Lower lobe of right lung (tissue), 2 donors: ENCODE measurements at places on chromosomes 1 and 21. TPM values are rescaled to one million over a fixed set of nuclear protein-coding genes. Genes with fewer than 3 reads are reported as not detected.

DNA sequence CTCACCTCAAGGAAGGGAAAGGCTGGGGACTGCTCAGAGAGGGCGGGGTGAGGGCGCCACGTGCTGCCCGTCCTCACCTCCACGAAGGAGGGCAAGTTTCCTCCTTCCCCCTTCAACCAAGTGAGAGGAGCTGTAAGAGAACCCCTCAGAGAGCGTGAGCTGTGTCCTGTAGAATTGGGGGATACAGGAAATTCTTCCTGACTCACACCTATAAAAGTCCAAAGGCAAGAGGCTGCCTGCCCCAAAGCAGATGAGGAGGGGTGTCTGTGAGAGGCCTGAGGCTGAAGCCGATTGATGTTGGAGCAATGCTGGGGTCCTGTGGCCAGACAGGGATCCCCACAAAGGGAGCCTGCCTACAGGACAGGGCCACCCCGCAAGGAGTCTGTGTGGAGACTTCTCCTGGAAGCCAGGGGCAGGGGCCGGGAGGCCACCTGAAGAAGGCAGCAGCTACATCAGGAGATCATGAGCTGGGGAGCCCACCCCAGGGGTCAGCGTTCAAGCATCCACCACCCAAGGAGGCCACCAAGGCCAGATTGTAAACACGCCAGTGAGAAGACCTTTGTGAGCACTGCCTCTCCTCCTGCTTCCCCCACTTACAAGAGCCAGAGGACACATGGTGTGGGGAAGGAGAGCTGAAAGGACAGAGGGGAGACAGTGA, 27.7 kb downstream of the S100A6 start:
- no peaks in the 10 kb centered on the region for H3K27me3 ChIP-seq
- peaks cover 7% of the 10 kb centered on the region for H3K4me1 ChIP-seq
- H3K4me3 ChIP-seq = no peak overlapping the region
- peak overlapping the region; percentile 41 for H3K27ac ChIP-seq
- no peak for DNase-seq

DNA sequence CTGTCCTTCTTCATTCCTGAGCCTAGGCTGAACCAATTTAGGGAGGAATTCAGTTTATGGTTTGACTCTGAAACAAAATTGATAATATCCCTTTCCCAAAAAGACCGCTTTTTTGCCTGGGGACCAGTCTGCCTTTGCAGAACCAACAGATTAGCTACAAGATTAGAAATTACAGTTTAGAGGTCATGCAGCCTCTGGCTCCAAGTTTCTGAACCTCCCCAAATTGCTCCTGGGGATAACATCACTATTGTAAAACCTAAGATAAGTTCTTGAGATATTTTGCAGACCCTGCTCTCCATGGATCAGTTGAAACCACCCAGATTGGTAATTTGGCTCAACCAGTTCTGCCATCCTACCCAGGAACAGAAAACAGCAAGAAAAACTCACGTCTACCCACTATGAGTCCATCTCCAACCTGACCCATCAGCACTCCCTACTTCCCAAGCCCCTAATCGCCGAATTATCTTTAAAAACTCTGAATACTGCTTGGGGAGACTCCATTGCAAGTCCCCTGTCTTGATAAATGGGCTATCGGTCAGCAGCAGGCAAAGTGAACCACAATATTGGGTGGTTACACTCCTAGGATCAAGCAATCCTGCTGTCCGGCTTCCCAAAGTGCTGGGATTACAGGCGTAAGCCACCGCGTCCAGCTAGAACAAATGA, 605 bp upstream of the RABGGTB start:
- no peak for DNase-seq
- H3K27ac ChIP-seq = peak overlapping the region; percentile 85
- peak overlapping the region; percentile 84 for H3K4me3 ChIP-seq
- H3K4me1 ChIP-seq = peaks cover 36% of the 10 kb centered on the region

- H3K27ac ChIP-seq = no peak overlapping the region
- H3K4me3 ChIP-seq = no peak overlapping the region
- H3K27me3 ChIP-seq = no peaks in the 10 kb centered on the region
- no peak for DNase-seq
Observed at GRCh38 chr1:161006563-161006962, 14.4 kb downstream of the F11R start.

- no peaks in the 10 kb centered on the region for H3K27me3 ChIP-seq
- no peak overlapping the region for H3K27ac ChIP-seq
- H3K4me3 ChIP-seq = no peak overlapping the region
- DNase-seq = no peak
Observed at GRCh38 chr1:187244623-187245022, 415.9 kb downstream of the PLA2G4A start.

GRCh38 chr1:177615251-177615650, 354.6 kb downstream of the SEC16B start:
- H3K27ac ChIP-seq = no peak overlapping the region
- no peak for DNase-seq
- no peaks in the 10 kb centered on the region for H3K36me3 ChIP-seq
- H3K4me1 ChIP-seq = no peaks in the 10 kb centered on the region

- no peak for DNase-seq
- H3K36me3 ChIP-seq = no peaks in the 10 kb centered on the region
- no peaks in the 10 kb centered on the region for H3K27me3 ChIP-seq
- H3K4me3 ChIP-seq = no peak overlapping the region
Observed at GRCh38 chr1:201252944-201253371, 30.3 kb upstream of the PKP1 start.

DNA sequence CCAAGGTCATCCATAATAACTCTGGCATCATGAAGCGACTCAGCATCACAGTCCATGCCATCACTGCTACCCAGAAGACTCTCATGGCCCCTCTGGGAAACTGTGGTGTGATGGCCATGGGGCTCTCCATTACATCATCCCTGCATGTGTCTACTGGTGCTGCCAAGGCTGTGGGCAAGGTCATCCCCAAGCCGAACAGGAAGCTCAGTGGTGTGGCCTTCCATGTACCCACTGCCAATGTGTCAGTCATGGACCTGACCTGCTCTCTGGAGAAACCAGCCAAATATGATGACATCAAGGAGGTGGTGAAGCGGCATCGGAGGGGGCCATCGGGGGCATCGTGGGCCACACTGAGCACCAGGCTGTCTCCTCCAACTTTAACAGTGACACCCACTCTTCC, 65.1 kb upstream of the ARHGAP29 start:
- no peaks in the 10 kb centered on the region for H3K36me3 ChIP-seq
- DNase-seq = no peak
- peaks cover 54% of the 10 kb centered on the region for H3K4me1 ChIP-seq

DNA sequence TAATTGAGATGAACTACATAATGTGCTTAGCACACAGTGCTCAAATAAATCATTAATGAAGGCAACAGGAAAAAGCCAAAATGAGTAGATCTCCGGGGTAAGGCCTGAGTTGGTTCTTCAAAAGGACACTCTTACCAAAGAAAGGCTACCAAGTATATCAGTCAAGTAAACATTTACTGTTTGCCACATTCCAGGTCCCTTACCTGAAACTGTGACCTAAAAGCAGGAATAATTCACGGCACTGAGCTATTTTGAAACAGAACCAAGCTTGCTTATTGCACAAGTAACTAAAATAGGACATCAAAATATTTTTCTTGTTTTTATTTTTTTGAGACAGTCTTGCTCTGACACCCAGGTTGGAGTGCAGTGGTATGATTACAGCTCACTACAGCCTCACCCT, 2.0 kb upstream of the PITHD1 start:
- H3K4me1 ChIP-seq = peaks cover 29% of the 10 kb centered on the region
- no peaks in the 10 kb centered on the region for H3K27me3 ChIP-seq
- peaks cover 14% of the 10 kb centered on the region for H3K36me3 ChIP-seq
- H3K27ac ChIP-seq = no peak overlapping the region

DNA sequence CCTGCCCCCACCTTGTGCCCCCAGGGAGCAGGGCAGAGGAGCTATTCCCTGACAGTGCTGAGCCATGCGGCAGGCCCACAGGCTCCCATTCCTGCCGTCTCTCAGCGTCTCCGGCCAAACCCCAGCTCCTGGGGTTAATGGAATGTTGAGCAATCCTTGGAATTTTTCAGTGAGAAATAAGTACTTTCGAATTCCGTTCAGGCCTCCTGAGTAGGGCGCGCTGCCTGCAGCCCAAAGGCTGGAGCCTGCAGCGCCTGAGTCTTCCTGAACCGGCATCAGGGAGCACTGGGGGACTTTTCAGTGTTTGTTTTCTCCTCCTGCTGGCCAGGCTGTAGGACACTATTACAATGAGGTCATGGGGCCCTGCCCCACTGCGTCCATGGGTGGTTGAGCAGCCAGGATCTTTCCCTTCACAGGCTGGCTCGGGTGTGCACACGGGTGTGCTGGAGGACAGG, 33.3 kb upstream of the CSF1 start:
- H3K27ac ChIP-seq = peak overlapping the region; percentile 92
- H3K27me3 ChIP-seq = no peaks in the 10 kb centered on the region
- H3K4me1 ChIP-seq = peaks cover 38% of the 10 kb centered on the region
- H3K4me3 ChIP-seq = peak overlapping the region; percentile 4
- DNase-seq = peak; percentile 72

- H3K27me3 ChIP-seq = no peaks in the 10 kb centered on the region
- no peaks in the 10 kb centered on the region for H3K36me3 ChIP-seq
- H3K4me1 ChIP-seq = no peaks in the 10 kb centered on the region
Observed at GRCh38 chr1:118947003-118947765, 41.0 kb downstream of the TBX15 start.

GRCh38 chr1:219771080-219771479, 157.3 kb downstream of the SLC30A10 start:
- H3K36me3 ChIP-seq = no peaks in the 10 kb centered on the region
- H3K4me1 ChIP-seq = no peaks in the 10 kb centered on the region
- no peak overlapping the region for H3K4me3 ChIP-seq
- no peaks in the 10 kb centered on the region for H3K27me3 ChIP-seq
- H3K27ac ChIP-seq = no peak overlapping the region
- no peak for DNase-seq

DNA sequence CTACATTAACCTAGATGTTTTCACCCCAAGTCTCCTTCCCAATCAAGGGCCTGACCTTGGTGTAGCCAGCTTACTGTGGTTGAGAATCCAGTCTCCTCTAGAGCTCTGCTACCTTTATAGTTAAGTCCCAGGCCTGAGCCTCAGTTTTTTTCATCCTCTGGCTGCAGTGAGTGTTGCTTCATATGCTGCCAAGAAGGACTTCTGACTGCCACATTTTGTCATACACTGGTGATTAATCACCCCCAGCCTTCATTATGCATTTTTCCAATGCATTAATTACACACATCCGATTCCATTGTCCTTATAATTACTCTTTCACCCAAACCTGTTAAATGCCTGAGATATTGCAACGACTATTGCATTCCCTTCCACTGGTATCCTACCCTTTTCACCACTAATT, 66.3 kb upstream of the FGGY start:
- H3K4me1 ChIP-seq = no peaks in the 10 kb centered on the region
- H3K4me3 ChIP-seq = no peak overlapping the region
- DNase-seq = no peak
- H3K27me3 ChIP-seq = no peaks in the 10 kb centered on the region
- H3K27ac ChIP-seq = no peak overlapping the region

DNA sequence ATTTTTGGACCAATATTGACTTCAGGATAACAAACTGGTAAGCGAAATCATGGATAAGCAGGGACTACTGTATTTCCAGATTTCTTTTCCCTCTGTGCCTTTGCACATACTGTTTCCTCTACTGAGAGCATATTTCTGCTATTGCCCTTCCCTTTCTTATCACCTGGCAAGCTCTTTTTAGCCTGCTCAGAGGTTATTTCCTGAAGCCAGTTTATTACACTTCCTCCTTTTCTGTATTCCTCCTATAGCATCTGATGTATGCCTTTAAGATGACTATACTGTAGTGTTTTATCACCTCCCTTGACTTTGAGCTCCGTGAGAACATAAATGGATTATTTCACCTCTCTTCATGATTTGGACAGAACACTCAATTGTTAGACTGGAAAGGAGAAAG, 49.0 kb downstream of the MAGI3 start:
- no peaks in the 10 kb centered on the region for H3K36me3 ChIP-seq
- no peaks in the 10 kb centered on the region for H3K27me3 ChIP-seq
- no peak overlapping the region for H3K4me3 ChIP-seq
- H3K4me1 ChIP-seq = peaks cover 11% of the 10 kb centered on the region

DNA sequence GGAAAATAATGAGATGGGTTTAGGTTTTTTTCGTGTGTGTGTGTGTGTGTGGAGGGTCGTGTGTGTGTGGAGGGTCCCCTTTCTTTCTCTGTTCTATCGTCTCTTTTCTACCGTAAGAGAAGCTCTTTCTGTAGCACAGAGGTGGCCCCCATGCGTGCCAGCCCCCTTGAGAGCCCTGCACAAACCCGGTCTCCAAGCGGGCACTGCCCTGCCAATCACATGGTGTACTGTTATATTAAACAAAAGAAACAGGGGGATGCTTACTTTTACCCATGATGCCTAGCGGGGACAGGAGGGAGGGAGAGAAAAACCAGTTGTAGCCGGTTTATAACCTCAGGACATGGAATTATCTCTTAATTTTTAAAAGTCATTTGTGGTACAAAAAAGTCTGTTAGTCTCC, 41.0 kb downstream of the GATAD2B start:
- peak overlapping the region; percentile 6 for H3K4me3 ChIP-seq
- no peak overlapping the region for H3K27ac ChIP-seq

- H3K27ac ChIP-seq = peak overlapping the region; percentile 58
- peaks cover 28% of the 10 kb centered on the region for H3K36me3 ChIP-seq
Observed at GRCh38 chr1:23403735-23404486, 20.6 kb downstream of the TCEA3 start.

GRCh38 chr1:2866422-2867086, 65.1 kb upstream of the TTC34 start:
- DNase-seq = no peak
- no peaks in the 10 kb centered on the region for H3K4me1 ChIP-seq
- no peaks in the 10 kb centered on the region for H3K36me3 ChIP-seq

GRCh38 chr1:157136133-157136532, 2.1 kb downstream of the ETV3 start:
- H3K36me3 ChIP-seq = peaks cover 51% of the 10 kb centered on the region
- H3K27ac ChIP-seq = peak overlapping the region; percentile 33
- H3K27me3 ChIP-seq = no peaks in the 10 kb centered on the region
- no peak overlapping the region for H3K4me3 ChIP-seq

- no peak for DNase-seq
- H3K4me3 ChIP-seq = no peak overlapping the region
- H3K27ac ChIP-seq = no peak overlapping the region
- H3K27me3 ChIP-seq = no peaks in the 10 kb centered on the region
Observed at GRCh38 chr1:195664628-195665027, 943.6 kb downstream of the KCNT2 start.

GRCh38 chr1:34785231-34785874, 4.3 kb downstream of the GJB3 start:
- peaks cover 31% of the 10 kb centered on the region for H3K27me3 ChIP-seq
- no peaks in the 10 kb centered on the region for H3K36me3 ChIP-seq
- no peak overlapping the region for H3K27ac ChIP-seq

- H3K27me3 ChIP-seq = no peaks in the 10 kb centered on the region
- H3K27ac ChIP-seq = no peak overlapping the region
- no peak for DNase-seq
- H3K4me3 ChIP-seq = no peak overlapping the region
- peaks cover 22% of the 10 kb centered on the region for H3K36me3 ChIP-seq
Observed at GRCh38 chr1:46184920-46185658, 8.8 kb upstream of the P3R3URF start.

GRCh38 chr1:174999936-175000696, at the start of gene CACYBP:
Gene CACYBP, plus strand, starts transcription at chr1:174999947. Its CDS starts 234 bp downstream, at chr1:175000181.
- peaks cover 6% of the 10 kb centered on the region for H3K36me3 ChIP-seq
- peaks cover 36% of the 10 kb centered on the region for H3K4me1 ChIP-seq
- DNase-seq = no peak
- peak within 1 kb of the TSS; percentile 99 for H3K27ac ChIP-seq
- peak within 1 kb of the TSS; percentile 92 for H3K4me3 ChIP-seq
- H3K27me3 ChIP-seq = no peaks in the 10 kb centered on the region

Gene SLC16A4
- 9.6 TPM for total RNA-seq

Gene NES
- total RNA-seq = 39.8 TPM

Gene ATP1A1
- total RNA-seq = 518 TPM

Gene PLPPR5
- total RNA-seq = not detected

Gene CLEC20A
- total RNA-seq = not detected

Gene SPRR2D
- total RNA-seq = not detected

Gene KCNQ4
- 0.89 TPM for total RNA-seq
